Left lung (tissue), 14 donors: ENCODE measurements at places on chromosomes 3 and 15.

DNA sequence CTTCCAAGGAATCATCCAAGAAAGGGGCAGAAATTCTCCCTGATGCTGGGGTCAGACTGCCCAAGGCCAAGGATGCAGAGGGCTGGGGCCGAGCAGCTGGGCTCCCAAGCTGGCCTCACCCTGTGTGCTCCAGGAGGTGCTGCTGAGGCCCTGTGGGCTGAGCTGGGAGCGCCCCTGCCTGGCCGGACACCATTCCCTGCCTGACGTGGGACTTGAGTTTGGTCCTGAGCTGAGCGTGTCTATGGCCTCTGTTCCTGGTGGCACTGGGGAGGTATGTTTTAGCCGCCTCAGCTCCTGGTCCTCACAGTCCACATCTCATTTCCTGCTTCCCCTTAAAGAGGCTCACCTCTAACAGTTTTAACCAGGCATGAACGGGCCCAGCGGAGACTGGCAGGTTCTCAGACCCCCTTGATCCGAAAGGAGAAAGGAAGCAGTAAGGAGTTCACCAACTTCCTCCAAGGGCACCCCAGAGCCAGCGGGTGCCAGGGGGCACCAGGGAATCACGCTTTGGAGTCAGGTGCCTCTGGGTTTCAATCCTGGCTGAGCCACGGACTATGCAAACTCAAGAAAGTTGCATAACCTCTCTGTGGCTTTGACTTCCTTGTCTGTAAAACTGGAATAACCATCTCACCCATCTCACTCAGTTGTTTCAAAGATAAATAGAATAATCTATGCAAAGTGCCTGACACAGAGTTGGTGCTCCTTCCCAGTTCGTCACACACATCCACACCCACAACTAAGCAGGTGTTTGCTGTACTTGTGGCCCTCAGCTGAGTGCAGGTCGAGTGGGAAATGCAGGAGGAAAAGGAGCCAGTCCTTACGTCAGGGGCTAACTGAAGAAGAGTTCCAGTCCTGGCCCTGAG is 48.6 kb downstream of the SLC12A8 start:
- DNase-seq: no peak
- no peak overlapping the region for H3K4me3 ChIP-seq
- H3K27ac ChIP-seq: peak overlapping the region; percentile 66
- H3K27me3 ChIP-seq: no peaks in the 10 kb centered on the region

- no peak overlapping the region for H3K27ac ChIP-seq
- no peaks in the 10 kb centered on the region for H3K36me3 ChIP-seq
- H3K4me1 ChIP-seq: no peaks in the 10 kb centered on the region
- no peak for DNase-seq
These were observed 898.9 kb downstream of the OTOL1 start for GRCh38 chr3:162395496-162395895.

DNA sequence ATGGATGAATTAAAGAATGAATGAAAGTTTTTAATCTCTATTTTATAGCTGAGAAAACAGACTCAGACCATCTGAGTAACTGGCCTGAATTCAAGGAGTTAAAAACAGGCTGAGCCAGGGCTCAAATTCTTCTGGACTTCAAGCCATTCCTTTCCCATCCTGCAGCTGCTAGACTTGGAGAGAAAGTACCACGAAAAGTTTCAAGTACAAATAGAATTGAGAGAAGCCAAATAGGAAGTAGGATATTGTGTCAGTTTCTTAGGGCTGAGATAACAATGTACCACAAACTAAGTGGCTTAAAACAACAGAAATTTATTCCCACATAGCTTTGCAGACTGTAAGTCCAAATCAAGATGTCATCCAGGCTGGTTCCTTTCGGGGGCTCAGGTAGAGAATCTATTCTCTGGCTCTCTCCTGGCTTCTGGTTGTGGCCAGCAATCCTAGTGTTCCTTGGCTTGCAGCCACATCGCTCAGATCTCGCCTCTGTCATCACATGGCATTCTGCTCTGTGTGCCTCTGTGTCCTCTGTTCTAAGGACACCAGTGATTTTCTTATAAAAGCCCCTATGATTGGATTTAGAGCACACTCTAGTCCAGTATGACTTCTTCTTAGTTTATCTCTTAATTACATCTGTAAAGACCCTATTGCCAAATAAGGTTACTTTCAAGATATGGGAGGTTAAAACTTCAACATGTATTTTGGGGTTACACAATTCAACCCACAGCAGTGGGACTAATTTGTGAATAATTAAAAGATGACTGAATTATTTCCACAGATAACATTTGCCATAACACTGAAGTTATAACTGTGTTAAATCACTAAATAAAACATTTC is 25.7 kb upstream of the GOLIM4 start:
- H3K27me3 ChIP-seq: no peaks in the 10 kb centered on the region
- H3K27ac ChIP-seq: no peak overlapping the region
- H3K4me1 ChIP-seq: peaks cover 10% of the 10 kb centered on the region
- no peak overlapping the region for H3K4me3 ChIP-seq
- H3K36me3 ChIP-seq: no peaks in the 10 kb centered on the region

DNA sequence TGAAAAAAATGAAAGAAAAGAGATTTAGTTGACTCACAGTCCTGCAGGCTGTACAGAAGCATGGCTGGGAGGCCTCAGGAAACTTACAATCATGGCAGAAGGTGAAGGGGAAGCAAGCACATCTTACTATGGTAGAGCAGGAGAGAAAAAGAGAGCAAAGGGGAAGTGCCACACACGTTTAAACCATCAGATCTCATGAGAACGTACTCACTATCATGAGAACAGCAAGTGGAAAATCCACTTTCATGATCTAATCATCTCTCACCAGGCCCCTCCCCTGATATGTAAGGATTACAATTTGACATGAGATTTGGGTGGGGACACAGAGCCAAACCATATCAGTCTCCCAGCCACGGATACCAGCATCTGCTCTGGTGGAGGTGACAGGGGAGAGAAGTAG is 50.8 kb upstream of the CPOX start:
- no peaks in the 10 kb centered on the region for H3K4me1 ChIP-seq
- no peak overlapping the region for H3K4me3 ChIP-seq
- no peaks in the 10 kb centered on the region for H3K36me3 ChIP-seq
- DNase-seq: no peak
- H3K27me3 ChIP-seq: no peaks in the 10 kb centered on the region

DNA sequence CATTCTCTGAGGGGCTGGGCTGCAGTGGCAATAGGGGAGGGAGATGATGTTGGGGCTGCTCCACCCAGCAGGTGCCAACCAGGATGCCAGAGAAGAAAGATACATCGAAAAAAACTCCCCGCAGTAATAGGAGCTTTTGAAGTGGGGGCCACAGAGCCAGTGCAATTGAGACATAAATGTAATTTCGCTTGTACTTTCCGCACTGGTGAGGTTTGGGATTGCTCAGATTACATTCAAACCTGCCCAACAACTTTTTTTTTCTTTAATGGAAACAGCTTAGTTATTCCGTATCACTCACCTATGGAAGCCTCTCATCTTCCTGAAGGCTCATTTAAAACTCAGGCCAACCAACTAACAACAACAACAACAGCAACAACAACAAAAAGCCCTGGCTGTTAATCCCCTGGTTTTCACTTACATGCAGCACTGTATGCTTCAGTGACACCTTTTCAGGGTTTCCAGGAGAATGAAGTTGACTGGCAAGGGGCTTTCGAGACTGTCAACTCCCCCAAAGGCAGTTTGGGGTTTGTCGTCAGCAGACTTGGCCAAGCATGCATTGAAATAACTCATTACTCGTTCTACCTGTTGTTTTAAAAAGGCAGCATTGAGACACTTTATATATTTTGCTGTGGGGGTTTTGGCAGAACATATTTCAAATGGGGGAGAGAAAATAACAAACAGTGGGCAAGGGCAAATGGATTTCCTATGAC is 163.8 kb downstream of the EBLN2 start:
- H3K4me1 ChIP-seq: no peaks in the 10 kb centered on the region
- no peak overlapping the region for H3K4me3 ChIP-seq
- H3K36me3 ChIP-seq: no peaks in the 10 kb centered on the region
- no peaks in the 10 kb centered on the region for H3K27me3 ChIP-seq
- DNase-seq: no peak

- no peak overlapping the region for H3K4me3 ChIP-seq
- H3K36me3 ChIP-seq: no peaks in the 10 kb centered on the region
- DNase-seq: peak; percentile 8
- no peaks in the 10 kb centered on the region for H3K27me3 ChIP-seq
- no peaks in the 10 kb centered on the region for H3K4me1 ChIP-seq
These were observed 853.7 kb downstream of the MCTP2 start for GRCh38 chr15:95085056-95085455.

GRCh38 chr15:38687340-38687739 is 122.7 kb upstream of the RASGRP1 start:
- H3K27me3 ChIP-seq: no peaks in the 10 kb centered on the region
- no peaks in the 10 kb centered on the region for H3K36me3 ChIP-seq
- no peak overlapping the region for H3K27ac ChIP-seq
- DNase-seq: no peak

DNA sequence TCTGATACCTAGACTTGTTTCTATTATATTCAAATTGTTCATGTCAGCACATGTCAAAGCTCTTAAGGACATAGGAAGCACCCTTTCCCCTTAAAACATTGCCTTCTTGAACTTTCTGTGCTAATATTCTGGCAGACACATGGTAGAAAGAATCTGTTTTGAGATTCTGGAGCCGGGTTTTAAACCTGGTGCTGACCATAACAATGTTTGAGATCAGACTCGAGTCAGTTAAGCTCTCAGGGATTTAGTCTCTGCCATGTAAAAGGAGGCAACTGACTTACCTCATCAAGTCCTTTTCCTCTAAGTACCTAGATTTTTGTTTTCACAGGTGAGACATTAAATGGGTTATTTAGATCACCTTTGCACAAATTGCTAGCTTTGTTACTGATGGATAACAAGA is 38.9 kb downstream of the RBMS3 start:
- H3K27ac ChIP-seq: no peak overlapping the region
- peaks cover 16% of the 10 kb centered on the region for H3K4me1 ChIP-seq
- H3K36me3 ChIP-seq: no peaks in the 10 kb centered on the region
- H3K4me3 ChIP-seq: no peak overlapping the region
- no peak for DNase-seq

DNA sequence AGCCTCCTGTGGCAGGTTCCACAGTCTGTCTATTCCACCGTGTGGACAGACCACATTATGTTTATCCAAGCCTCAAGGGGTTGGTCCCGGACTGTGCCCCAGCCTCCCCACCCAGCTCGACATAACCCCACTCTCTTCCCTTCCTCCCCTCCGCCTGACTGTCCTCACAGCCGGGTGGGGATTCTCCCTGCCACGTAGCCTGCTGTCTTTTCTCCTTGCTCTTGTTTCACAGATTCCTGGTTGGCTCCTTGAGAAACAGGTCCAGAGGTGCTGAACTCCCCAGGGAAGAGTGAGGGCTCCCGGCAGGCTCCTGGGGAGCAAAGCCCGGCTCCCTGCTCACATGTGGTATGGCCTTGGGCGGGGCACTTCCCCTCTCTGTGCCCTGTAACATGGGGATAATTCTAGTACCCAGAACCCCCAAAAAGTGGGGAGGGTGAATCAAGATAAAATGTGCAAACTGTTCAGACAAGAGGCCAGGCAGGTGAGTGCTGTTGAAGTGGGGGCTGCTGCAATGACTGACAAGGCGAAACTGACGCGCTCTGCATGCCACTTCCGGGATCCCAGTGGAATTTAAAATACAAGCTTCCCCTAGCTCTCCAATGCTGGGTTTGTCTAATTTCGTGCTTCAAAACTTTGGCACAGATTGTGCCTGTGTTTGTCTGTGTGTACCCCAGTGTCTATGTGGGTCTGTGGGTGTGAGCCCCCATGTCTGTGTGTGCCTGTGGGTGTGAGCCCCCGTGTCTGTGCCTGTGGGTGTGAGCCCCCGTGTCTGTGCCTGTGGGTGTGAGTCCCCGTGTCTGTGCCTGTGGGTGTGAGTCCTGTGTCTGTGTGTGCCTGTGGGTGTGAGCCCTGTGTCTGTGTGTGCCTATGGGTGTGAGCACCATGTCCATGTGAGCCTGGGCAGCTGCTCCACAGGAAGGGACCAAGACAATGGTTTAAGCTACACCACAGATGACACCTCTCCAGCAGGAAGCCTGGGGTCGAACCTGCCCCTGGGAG is 160.6 kb upstream of the IQSEC1 start:
- H3K27me3 ChIP-seq: no peaks in the 10 kb centered on the region
- no peak overlapping the region for H3K27ac ChIP-seq
- H3K4me3 ChIP-seq: no peak overlapping the region
- no peak for DNase-seq
- no peaks in the 10 kb centered on the region for H3K4me1 ChIP-seq

DNA sequence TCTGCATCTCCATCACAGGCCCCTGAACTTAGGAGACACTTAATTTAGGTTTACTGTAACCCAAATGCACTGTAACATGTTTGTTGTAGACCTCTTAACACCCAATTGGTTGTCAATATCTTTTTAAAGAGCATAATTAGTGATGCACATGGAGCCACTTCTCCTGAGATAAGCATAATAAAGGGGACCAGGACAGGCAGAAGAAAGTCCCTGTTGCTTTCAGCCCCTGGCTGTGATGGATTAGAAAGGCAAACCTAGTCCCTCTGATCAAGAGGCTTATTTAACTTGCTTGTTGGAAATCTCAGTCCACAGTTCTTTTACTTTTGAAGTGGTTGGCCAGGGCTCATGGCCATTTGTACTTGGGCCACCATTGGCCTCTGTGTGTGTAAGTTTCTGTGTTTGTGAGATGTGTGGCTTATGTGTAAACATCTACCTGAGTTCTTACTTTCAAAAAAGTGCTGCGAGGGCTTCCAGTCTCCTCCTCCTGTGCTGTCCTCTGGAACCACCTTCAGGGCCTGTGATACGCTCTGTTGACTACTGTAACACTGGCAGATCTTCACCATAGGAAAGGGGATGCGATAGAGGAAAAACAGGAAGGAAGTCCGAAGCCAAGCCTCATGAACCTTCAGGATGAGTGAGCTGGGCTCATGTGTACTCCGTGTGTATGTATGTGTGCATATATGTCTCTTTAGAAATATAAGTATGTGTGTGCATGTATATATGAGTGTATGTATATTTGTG is 136.2 kb downstream of the EPHB1 start:
- no peaks in the 10 kb centered on the region for H3K27me3 ChIP-seq
- no peaks in the 10 kb centered on the region for H3K36me3 ChIP-seq
- no peaks in the 10 kb centered on the region for H3K4me1 ChIP-seq

DNA sequence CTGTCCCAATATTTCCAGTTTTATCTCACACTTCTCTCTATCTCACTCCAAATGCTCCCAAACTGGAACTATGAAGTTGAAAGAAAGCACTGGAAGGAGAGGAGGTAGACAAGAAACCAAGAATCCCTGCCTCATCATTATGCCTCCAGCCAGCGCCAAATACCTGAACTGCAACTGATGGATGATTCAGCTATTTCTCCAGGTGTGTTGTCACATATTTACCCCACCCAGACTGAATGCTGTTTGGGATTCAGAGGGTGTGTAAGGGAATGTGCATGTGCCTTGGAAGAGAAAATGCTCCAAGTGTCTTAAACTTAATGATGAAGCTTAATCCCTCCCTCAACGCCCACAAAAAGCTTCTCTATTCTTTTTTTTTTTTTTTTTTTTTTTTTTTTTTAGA is 269.5 kb upstream of the ATP11B start:
- no peak overlapping the region for H3K27ac ChIP-seq
- no peak for DNase-seq
- no peak overlapping the region for H3K4me3 ChIP-seq
- H3K4me1 ChIP-seq: no peaks in the 10 kb centered on the region
- H3K27me3 ChIP-seq: no peaks in the 10 kb centered on the region

DNA sequence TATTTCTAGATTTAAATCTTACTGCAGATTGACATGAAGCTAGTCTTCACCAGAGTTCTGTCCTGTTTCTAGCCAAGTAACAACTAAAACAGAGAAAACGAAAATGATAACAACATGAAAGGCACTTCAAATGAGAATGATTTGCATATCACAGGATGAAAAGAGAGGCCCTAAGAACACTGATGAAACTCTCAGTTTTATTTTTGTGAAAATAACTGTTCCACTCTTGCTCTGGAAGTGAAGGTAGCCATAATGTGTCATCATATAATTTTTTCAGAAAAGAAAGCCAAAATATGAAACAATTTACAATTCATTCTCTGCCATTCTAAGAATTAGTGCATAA is 274.4 kb downstream of the ADAMTSL3 start:
- no peaks in the 10 kb centered on the region for H3K27me3 ChIP-seq
- no peak overlapping the region for H3K4me3 ChIP-seq
- no peak for DNase-seq
- no peak overlapping the region for H3K27ac ChIP-seq
- H3K36me3 ChIP-seq: no peaks in the 10 kb centered on the region
